Activated CD4-positive, alpha-beta T cell treated with anti-CD3 and anti-CD28 coated beads, Interleukin-2, Interleukin-4, amounts not matched to agents 100 ng/mL and 50 ng/mL, durations not matched to agents 16 hours and 8 hours (primary cell): ENCODE measurements at places on chromosomes 6 and 20.
A peak's percentile ranks its signal among the peaks of the same experiment; 100 is the strongest.

GRCh38 chr6:126198631-126199030 lies 141.3 kb upstream of the CENPW start:
- DNase-seq: no peak

DNA sequence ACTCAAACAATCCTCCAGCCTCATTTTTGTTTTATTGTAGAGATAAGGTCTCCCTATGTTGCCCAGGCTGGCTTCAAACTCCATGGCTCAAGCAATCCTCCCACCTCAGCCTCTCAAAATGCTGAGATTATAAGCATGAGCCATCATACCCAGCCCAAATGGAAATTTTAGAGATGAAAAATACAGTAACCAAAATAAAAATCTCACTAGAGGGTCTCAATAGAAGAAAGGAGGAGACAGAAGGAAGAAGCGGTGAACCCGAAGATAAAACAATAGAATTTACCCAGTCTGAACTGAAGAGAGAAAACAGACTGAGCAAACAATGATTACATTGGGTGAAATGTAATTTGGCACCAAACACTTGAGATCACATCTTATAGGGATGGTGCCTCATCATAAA lies 16.7 kb upstream of the OLIG3 start:
- DNase-seq: no peak

- DNase-seq: no peak
Measured at GRCh38 chr6:145816392-145816791, 1.8 kb upstream of the FBXO30 start.

DNA sequence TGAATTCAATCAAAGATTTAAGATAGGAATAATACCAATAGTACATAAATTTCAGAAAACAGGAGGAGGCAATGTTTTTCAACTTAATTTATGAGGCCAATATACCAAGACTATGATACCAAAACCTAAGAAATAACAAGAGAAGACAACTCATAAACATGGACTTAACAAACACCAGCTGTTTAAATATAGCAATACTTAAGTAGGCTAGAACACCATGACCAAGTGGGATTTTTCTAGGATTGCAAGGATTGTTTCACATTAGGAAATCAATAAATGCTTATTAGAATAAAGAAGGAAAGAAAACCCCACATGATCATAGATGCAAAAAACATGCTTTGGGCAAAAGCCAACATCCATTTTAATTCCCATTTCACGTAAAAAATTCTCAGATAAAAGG lies 355.1 kb downstream of the EPM2A start:
- DNase-seq: no peak

GRCh38 chr6:50842861-50843384 lies 24.3 kb downstream of the TFAP2B start:
- DNase-seq: no peak

- DNase-seq: peak; percentile 7
Measured at GRCh38 chr20:56504373-56505005, 20.1 kb upstream of the FAM209A start.

- DNase-seq: no peak
Measured at GRCh38 chr6:150167479-150167873, 24.6 kb downstream of the PPP1R14C start.

GRCh38 chr6:77290798-77291197 lies 172.5 kb downstream of the HTR1B start:
- DNase-seq: no peak

DNA sequence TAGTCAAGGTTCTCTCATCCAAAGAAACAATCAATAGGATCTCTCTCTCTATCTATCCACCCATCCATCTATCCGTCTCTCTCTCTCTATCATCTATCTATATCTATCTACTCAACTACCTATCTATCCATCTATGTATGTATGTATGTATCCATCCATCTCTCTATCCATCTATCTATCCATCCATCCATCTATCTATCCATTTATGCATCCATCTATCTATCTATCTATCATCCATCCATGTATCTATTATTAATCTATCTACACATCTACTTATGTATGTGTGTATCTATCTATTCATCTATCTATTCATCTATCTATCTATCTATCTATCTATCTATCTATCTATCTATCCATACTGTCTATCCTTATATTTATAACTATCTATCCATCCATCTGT lies 99.3 kb downstream of the FNDC1 start:
- no peak for DNase-seq

DNA sequence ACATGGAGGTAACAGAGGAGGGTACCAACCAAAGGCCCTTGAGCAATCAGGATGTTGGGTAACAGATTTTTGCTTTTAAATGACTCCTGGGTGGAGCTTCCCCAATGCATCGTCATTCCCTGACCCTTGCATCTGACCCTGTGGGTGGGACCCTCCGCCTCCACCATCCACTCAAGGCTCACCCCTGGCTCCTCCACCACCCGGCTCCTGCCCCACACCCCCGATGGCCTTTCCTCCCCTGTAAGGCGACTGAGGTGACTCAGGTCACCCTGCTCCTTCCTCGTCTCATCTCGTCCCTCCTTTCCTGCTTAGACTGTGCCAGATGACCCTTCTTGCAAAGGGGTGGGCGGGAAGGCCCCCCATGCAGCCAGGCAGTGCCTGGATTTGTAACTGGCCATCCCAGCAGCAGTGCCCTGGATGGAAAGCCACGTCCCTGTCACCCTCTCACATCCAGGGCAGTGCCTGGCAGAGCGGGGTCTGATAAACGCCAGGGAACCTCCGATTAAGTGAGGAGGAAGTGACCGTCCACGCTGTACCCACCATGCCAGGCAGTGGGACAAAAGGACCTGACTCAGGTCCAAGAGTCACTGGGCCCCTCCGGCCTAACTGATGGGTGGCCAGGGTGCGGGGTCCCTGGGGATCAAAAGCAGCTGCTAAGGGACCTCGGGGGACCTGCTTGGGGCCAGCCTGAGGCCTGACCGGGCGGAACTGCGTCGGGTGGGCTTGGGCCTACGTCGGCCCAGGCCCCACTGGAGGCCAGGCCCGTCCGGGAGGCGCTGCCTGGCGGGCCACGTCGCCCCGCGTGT lies 624 bp upstream of the NPEPL1 start:
- no peak for DNase-seq

DNA sequence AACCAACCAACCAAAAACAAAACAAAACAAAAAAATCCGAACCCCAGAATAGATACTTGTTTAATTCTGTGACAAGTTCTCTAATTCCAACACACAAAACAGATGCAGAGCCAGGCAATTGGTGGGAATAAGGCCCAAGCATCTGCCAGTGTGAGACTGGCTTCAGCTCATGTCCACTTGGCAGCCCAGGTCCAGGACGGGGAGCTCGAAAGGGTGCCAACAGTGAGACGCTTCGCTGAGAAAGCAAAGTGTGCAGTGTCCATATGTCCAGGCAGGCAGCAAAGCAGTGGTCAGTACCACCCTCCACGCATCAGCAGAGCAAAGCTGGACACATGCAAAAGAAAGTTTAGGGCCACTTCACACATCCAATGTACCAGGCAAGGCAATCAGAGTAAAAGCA lies 102.9 kb downstream of the RALGAPA2 start:
- no peak for DNase-seq

DNA sequence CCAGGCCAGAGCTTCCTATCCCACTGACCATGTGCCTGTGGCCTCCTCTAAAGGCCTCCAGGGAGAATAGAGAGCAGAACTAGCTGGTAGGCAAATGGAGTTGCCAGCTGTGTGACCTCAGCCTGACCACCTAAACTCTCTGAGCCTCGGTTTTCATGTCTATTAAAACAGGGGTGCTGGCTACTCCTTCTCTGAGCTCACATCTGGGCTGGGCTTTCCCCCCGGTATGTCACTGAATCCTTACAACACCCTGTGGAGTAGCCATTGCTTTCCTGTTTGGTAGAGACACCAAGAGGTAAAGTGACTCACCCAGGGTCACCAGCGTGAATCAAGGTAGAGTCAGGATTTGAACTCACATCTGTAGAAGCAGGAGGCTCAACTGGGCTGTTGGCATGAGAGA lies 132.1 kb downstream of the JPH2 start:
- no peak for DNase-seq

- DNase-seq: no peak
Measured at GRCh38 chr20:45878076-45878761, 2.8 kb upstream of the ZSWIM1 start.

GRCh38 chr6:38352636-38353035 lies 287.1 kb downstream of the BTBD9 start:
- DNase-seq: no peak

DNA sequence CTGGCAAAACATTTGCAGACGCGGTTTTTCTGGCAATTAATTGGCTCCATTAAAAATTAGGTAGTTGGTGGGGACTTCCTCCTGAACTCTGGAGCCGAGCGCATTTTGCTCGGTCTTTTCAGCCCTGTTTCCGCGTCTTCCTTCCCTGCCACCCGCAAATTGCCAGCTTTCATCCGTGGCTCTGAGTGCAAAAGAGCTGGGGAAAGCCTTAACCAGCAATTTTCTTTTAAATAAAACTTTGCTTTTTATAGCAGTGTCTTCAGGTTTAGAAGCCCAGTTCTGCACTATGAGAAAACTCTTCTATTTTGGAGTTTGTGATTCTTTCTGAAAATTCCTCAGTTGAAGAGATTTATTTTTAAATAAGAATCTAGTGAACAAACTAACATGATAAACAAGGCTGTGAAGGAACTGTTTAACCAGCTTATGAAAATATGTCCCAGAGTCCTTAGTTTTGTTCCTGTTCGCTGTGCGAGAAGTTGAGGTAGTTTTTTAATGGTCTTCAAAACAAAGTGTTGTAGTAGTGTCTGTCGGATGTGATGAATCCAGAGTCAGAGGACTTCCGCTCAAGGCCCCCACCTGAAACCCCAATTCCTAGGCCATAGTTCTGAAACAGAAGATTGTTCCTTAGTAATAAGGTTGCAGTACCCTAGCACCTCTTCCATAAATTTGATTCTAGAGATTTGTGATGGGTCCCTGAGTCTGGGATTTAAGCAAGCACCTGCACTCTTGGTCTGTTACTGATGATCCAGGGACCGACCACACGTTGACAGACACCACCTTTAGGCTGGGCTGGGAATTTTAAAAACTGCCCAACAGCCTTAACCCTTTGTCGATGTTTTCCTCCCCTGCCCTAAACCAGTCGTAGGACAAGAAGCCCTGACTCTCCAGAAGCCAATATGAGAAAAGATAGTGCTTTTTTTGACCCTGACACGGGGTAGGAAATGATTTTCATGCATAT lies 950 bp downstream of the KCTD20 start:
- DNase-seq: peak; percentile 23

GRCh38 chr6:133288662-133289061 lies 47.5 kb downstream of the EYA4 start:
- DNase-seq: no peak

DNA sequence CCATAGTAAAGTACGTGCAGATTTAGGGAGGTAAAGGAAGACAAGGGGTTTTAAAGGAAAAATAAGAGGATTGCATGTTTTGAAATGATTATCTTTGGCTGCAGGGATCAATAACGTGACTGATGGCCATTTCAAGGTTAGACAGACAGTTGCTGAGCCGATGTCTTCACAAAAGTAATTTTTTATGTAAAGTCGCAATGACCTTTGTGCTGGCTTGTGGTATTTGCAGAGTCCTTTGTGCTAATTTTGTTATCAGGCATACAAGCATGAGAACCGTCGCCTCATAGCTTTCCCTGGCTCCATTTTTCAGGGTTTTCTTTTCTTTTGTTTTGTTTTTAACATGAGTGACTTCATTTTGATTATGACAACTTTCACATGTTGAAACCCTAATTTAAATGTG lies 605.7 kb upstream of the GJE1 start:
- no peak for DNase-seq

GRCh38 chr6:157163434-157164159 lies 159.7 kb downstream of the TMEM242 start:
- no peak for DNase-seq

- no peak for DNase-seq
Measured at GRCh38 chr6:42212442-42212841, 5.2 kb downstream of the MRPS10 start.

GRCh38 chr20:6767126-6767535 lies 355 bp upstream of the BMP2 start:
- no peak for DNase-seq

DNA sequence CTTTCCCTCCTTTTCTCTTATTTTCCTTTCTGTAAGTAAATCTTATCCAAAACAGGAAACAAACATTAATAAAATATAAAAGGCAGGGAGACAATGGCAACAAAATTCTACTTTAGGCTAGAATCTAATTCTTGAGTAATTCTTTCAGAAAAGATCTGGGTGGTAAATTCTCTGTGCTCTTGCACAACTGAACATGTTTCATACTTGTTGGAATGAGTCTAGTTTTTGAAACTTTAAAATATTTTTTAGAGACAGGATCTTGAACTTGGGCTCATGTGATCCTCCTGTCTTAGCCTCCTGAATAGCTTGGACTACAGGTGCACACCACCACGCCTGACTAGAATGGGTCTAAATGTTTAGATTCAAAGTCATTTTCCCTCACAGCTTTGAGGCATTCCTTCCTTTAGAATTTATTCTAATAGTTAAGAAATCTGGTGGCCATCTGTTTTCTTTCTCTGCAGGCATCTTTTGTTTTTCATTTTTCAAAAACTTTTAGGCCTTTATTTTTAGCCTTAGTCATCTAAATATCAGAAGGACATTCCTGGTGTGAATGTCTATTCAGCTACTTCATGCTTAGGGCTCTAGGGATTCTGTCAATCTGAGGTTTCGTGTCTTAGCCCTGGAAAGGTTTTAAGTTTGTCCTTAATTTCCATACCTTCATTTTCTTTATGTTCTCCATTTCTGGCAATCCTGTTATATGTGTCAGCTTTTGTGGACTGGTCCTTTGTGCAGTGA lies 76.5 kb downstream of the CDKAL1 start:
- no peak for DNase-seq

- DNase-seq: no peak
Measured at GRCh38 chr6:71725126-71725470, 161.3 kb upstream of the RIMS1 start.

DNA sequence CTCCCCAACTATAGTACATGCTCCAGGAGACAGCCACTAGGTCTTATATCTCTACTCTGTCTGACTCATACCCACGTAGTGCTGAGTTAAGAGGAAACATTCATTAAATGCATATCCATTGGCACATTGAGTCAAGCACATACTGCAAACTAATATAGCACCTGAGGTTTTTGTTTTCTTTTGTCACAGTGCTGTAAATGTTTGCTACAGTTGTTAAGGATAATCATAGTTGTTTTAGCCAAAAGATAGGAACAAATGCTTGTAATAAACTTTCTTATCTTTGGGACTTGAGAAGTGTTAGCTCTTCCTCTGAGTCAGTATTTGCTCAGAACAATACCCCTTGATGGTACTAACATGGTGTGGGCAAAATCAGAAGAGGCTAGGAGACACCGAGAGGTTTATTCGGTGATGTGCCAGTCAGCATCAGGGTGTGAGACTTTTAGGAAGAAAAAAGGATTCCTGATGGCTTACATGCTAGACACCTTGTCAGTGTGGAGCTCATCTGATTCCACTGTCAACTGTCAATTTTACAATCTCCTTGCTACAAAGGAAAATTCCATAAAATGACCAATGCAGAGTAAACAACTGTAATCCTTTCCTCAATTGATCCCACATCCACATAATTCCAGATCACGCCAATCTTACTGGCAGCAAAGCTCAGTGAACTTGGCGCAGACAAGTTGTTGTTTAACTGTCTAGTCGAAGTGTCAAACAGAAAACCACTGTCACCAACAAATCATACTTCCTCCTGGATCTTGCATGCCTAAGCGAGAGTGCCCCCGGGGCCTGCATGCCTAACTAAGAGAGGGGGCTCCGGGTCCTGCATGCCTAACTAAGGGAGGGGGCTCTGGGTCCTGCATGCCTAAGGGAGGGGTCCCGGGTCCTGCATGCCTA lies 36.1 kb downstream of the ELOVL2 start:
- peak; percentile 34 for DNase-seq
